ENCODE measurements at places on chromosomes 12 and 14. TPM values are rescaled to one million over a fixed set of nuclear protein-coding genes. Genes with fewer than 3 reads are reported as not detected.

Gene KRT73
- not detected for total RNA-seq

Gene TPCN1
- 80.6 TPM for total RNA-seq

GRCh38 chr14:48983351-48983888, 602.8 kb downstream of the RPS29 start:
- DNase-seq = no peak

DNA sequence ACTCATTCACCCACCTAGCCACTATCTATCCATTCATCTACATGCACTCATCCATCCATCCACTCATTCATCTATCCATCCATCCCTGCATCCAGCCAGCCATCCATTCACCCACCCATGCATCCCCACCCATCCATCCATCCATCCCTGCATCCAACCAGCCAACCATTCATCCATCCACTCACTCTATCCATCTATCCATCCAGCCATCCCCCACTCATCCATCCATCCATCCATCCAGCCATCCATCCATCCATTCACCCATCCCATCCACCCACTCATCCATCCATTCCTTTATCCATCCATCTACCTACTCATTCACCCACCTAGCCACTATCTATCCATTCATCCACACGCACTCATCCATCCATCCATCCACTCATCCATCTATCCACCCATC, 73.1 kb downstream of the NOC4L start:
- DNase-seq = no peak

- DNase-seq = no peak
Observed at GRCh38 chr12:66694666-66695613, 16.1 kb upstream of the GRIP1 start.

DNA sequence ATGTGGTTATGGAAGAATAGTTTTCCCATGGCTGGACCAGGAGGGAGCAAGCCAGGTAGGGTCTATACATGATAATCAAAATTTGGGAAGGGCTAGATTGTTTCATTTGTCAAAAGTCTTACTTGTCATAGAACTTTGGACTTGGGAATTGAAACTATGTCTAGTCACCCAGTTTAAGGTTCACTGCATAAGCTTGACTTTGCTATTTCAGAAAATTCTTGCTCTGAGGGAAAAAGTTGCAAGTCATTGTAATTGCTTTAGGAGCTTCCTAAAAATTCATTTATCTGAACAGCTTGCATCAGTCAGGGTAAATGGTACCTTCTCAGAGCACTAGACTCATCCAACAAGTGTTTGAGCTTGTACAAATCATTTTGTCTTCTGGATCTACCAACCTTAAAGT, 1194.7 kb downstream of the GALC start:
- no peak for DNase-seq

Gene NKX2-1
- total RNA-seq = not detected

- no peak for DNase-seq
Observed at GRCh38 chr12:123659996-123660727, 10.8 kb upstream of the TCTN2 start.

DNA sequence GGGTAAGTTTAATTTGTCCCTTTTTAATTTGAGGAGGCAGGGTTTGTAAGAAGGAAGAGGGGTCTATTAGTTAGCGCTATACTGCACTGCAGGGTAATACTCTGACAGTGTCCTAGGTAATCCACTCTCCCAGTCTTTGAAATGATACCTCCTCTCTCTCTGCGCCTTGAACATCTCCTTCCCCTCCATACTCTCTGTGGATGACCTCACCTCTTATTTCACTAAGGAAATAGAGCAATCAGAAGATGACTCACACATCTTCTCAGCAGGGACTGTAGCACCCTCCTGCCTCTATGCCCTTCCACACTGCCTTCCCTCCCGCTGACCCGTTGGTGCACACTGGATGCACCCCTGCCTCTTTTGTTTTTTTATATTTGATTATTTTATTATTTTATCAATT, 94.2 kb downstream of the GRIP1 start:
- DNase-seq = no peak

- DNase-seq = no peak
Observed at GRCh38 chr12:15289192-15289591, 33.1 kb upstream of the PTPRO start.

- DNase-seq = no peak
Observed at GRCh38 chr14:102180248-102180998, 40.7 kb downstream of the WDR20 start.

Gene GPRC5D
- not detected for total RNA-seq

- DNase-seq = no peak
Observed at GRCh38 chr12:90010089-90010488, 301.5 kb upstream of the ATP2B1 start.

Gene E2F7
- 3.0 TPM for total RNA-seq

Gene CMA1
- total RNA-seq = not detected

GRCh38 chr12:59164226-59164625, 243.9 kb upstream of the LRIG3 start:
- DNase-seq = no peak

Gene RPL10L
- total RNA-seq = not detected

- DNase-seq = no peak
Observed at GRCh38 chr14:56760164-56760914, 49.9 kb downstream of the OTX2 start.

- DNase-seq = no peak
Observed at GRCh38 chr14:37598747-37599506, 3.5 kb downstream of the TTC6 start.

Gene FGF6
- total RNA-seq = not detected

Gene FGD6
- 11.2 TPM for total RNA-seq

GRCh38 chr12:13417516-13417915, 221.0 kb downstream of the EMP1 start:
- DNase-seq = no peak

DNA sequence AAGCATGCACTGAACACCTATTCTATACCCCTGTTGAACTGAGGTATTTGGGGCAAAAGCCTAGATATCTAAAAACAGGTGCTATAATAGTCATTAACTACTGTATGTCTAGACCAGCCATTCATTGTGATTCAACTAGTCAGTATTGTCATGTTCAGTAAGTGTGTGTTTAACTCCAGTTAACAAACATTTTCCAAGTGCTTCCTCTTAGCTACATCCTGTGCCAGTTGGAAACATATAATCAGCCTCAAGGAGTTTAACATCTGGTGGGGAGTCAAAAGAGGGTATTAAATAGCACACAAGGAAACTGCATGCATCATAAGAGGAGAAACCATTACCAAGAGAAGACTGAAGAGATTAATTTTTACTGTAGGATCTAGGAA, 20.4 kb downstream of the TMTC1 start:
- no peak for DNase-seq

DNA sequence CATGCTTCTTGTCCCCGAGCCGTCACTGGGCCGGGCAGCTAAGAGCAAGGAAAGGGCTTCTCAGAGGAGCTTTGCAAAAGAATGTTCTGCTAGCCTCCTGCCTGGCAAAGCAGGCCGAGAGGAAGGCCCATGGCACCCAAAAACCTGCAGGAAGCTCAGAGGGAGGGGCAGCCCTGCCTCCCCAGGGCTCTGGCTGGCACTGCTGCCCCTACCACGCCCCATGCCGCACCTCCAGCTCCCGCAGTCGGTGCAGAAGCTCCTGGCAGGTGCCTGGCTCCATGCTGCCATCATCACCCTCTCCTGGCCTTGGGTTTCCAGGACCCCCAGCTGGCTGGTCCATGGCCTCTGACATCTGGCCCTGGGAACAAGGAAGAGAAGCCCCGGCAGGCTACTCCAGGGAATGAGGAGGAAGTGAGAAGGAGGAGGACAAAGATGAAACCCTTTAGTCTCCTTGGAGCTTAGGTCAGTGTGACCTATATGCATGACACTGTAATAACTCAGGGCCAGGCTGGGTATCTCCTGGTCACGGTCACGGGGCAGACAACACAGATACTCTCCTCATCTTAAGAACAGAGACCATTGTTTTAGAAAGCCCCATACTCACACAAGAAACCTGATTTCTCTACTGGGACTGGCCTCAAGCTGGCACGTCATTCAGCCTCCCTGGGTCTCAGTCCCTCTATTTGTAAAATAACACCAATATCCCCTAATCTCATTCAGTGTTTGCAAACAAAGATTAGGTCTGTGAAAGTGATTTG, 24.3 kb downstream of the NCKAP5L start:
- DNase-seq = no peak

Gene IL22
- not detected for total RNA-seq

Gene SMIM41
- not detected for total RNA-seq

- no peak for DNase-seq
Observed at GRCh38 chr12:1926251-1926657, 7.8 kb upstream of the CACNA2D4 start.

DNA sequence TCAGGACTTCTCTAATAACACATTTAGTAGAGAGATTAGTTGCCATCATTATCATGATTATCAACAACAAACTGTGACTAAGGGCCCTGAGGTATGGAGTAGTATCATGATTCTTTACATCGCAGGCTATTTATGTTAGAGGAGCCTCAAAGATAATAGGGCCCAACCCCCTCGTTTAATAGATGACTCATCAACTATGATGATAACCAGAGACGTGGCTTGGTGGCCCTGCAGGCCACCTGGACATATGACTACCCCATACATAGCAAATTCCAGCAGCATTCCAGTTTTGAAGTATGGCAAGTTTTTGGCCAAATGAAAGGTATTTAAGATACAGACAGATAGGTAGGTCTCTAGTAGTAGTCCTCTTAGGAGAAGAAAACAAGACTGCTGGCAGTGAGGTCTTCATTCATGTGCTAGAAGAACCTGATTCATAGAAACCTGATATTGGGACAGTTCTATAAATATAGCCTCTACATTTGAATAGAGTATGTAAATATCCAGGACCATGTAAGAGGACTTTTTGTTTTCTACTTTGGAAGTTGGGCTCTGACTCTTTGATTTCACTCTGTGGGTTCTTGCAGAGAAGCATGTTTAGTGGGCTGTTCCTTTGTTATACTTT, 5.6 kb downstream of the RIC8B start:
- DNase-seq = no peak

Gene ATP5F1B
- total RNA-seq = 423 TPM

DNA sequence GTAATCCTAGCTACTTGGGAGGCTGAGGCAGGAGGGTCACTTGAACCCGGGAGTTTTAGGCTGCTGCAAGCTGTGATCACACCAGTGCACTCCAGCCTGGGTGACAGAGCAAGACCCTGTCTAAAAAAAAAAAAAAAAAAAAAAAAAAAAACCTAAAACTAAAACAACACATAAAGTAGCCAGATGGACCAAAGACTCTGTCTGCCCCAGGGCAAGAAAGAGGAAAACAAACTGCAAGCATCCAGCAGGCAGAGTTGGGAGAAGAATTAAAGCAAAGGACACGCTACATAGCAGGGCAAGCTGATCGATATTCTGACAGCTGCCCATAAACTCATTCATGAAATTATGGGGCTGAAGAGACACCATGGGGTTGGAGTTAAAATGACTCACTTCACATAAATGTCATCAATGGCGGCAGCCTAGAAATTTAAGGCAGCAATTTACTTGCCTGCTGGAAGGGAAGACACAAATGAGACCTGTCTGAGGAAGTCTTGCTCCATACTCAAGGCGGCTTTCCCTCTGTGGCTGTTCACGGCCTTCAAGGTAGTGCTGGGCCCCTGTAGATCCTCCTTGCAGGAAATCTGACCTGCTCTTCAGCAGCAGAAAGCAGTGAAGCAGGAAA, 259.1 kb upstream of the FKBP4 start:
- DNase-seq = no peak

Gene TMED8
- total RNA-seq = 10.9 TPM

Gene TC2N
- 2.1 TPM for total RNA-seq

Gene CLEC9A
- total RNA-seq = not detected

Gene LRCOL1
- total RNA-seq = not detected

GRCh38 chr14:101961011-101961721, 3.2 kb upstream of the DYNC1H1 start:
- peak; percentile 90 for DNase-seq

Gene ZNF385A
- 12.7 TPM for total RNA-seq

Gene CLEC1B
- total RNA-seq = not detected

- DNase-seq = no peak
Observed at GRCh38 chr12:88266806-88267360, 124.8 kb downstream of the TMTC3 start.

GRCh38 chr12:107731366-107731765, 29.6 kb downstream of the PRDM4 start:
- DNase-seq = no peak

GRCh38 chr12:74801625-74802024, 264.0 kb downstream of the ATXN7L3B start:
- no peak for DNase-seq

Gene FKBP4
- 43.3 TPM for total RNA-seq

- DNase-seq = no peak
Observed at GRCh38 chr14:95829321-95829720, 47.3 kb upstream of the TUNAR start.

- DNase-seq = no peak
Observed at GRCh38 chr12:125021771-125022170, 28.3 kb downstream of the BRI3BP start.

Gene TEP1
- 38.0 TPM for total RNA-seq

GRCh38 chr14:67514650-67515385, 18.3 kb upstream of the PLEKHH1 start:
- DNase-seq = no peak

Gene MIS18BP1
- total RNA-seq = 14.3 TPM

Gene TPH2
- not detected for total RNA-seq

GRCh38 chr12:93778306-93778705, 101.1 kb downstream of the CRADD start:
- DNase-seq = no peak

- no peak for DNase-seq
Observed at GRCh38 chr12:77696183-77696582, 134.5 kb upstream of the NAV3 start.

DNA sequence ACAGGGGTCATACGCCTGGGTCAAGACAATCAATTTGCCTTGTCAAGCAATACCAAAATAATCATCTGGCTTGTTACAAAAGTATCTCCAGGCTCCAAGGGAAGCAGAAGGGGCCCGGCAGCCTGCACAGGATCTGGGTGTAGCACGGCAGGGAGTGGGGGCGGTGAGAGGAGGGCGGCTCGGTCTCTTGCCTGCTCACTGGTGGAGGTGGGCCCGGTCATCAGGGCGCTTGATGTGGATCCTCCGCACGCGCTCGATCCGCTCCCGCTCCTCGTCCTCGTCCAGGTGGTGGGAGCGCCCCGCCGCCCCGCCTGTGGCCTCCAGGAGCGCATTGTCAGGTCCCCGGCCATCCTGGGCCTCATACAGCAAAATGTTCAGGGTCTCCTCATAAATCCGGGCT, 25.7 kb downstream of the KCTD10 start:
- DNase-seq = no peak

- DNase-seq = no peak
Observed at GRCh38 chr12:91205811-91206210, 23.2 kb upstream of the DCN start.

Gene KERA
- not detected for total RNA-seq

Measured in osteocyte (in vitro differentiated cells).